ENCODE measurements at places on chromosomes 1 and 21.

DNA sequence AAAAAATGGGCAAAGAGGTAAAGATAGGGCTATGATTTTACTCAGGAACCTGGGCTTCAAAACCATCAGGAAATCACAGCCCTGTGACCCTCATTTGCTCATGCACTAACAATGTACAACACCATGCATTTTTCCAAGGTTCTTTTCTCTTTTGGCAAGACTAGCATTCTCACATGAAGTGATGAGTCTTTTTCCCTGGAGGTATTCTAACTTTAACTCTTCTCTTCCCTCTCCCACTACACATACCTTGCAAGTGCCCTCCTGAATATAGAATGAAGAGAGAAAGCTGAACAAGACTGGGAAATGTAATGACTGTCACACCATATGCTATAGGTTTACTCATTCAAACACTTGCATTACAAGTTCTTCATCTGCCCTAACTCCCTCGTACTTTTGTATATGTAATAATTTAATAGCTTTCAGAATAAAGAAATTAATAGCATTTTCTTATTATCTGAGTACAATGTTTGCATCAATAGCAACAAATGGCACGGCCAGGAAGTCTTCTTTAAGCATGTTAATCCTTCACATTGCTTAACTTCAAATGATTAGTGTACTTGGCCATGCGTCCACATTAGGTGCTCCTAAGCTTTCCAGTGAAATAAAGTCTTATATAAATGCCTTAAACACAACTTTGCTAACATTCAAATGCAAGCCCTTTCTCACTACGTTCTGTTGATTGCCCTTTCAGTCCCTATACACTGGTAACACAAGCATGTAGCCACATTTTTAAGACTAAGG is 1.8 kb downstream of the NIBAN1 start:
- DNase-seq = no peak

DNA sequence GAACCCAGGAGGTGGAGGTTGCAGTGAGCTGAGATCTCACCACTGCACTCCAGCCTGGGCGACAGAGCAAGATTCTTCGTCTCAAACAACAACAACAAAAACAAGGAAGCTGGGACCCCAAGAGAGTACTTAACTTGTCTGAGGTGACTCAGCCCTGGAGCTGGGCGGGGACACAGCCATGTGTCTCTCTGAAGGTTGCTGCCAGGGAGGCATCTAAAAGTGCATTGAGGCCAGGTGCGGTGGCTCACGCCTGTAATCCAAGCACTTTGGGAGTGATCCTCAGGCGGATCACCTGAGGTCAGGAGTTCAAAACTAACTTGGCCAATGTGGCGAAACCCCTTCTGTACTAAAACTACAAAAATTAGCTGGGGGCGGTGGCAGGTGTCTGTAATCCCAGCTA is 7.7 kb downstream of the IFI6 start:
- DNase-seq = no peak

GRCh38 chr1:24866211-24867083 is 63.6 kb downstream of the RUNX3 start:
- no peak for DNase-seq

- no peak for DNase-seq
Observed at GRCh38 chr1:59378621-59379370, 81.9 kb downstream of the FGGY start.

- no peak for DNase-seq
Observed at GRCh38 chr1:9760824-9761223, 62.9 kb downstream of the CLSTN1 start.

DNA sequence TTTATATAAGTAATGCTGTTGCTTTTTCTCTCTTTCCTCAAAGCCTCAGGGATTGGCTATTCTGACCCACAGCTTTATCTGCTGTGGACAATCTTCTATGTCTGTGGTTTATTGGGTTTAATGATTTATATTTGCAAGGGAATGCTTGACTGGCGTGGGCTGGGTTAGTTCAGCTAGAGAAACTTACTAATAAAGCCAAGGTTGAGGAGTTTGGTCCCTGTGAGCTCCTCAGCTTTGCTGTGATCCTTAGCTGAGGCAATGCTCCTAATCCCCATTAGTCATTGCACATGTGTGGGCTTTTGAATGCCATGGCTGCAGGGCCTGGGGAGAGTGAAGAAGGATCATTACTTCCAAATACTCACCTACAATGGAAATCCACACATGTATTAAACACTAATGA is 179.3 kb downstream of the ZNF326 start:
- no peak for DNase-seq

- no peak for DNase-seq
Observed at GRCh38 chr1:69929308-69930057, 275.9 kb downstream of the LRRC40 start.

DNA sequence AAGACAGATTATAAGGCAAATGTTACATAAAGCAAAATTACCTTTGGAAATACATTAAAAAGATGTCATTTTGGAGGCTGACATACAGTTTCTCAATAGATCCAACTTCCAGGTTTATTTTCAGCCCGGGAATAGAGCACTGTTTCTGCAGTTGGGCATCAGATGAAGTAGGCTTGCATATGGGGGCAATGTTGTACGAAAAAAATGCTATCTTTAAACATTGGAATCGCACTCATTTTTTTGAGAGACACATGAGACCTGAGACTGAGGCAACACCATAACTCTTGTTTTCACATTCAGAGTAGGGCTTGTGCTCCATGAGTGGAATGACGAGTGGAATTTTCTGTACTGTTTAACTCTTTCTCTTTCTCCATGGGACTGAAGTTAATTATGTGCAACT is 122.4 kb upstream of the ZRANB2 start:
- no peak for DNase-seq

- no peak for DNase-seq
Observed at GRCh38 chr1:246156847-246157246, 350.2 kb downstream of the SMYD3 start.

- DNase-seq = peak; percentile 24
Observed at GRCh38 chr21:42403611-42404231, at the start of gene UBASH3A. Gene UBASH3A (plus strand): TSS chr21:42403902. CDS start chr21:42403946, 44 bp downstream.

DNA sequence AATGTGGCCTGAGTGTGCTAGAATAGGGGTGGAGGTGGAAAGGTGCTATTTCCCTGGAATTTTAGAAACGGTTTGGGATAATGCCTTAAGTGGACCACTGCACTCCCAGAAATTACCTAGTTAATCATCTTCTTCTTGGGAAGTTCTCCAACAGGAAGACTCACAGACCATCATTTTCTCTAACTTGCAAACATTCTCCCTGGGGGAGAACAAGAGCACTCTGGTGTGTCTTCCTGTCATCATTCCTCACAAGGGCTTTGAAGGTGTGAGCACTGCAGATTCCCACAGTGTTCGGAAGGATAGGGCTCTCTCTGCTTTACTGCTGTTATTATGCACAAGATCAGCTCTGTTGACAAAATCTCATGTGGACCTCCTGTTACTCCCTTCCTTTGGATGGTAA is 54.9 kb upstream of the TSPAN2 start:
- no peak for DNase-seq

DNA sequence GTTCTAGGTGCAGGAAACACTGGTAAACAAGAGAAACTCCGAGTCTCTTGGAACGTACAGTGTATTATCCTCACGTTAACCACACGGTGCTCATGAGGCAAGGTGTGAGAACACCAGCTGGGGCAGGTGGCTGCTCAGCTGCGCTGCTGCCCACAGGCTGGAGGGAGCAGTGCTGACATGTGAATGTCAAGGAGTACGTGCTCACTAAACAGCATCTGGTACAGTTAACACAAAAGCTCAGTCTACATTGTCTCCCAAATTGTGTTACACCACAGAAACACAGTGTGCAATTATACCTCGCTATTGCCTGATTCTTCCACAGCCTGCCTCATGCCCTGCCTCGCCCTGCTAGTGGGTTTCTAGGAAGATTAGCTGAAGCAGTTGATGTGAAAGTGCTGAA is 138.4 kb downstream of the GLIS1 start:
- DNase-seq = peak; percentile 44

GRCh38 chr1:20361805-20362381 is 71.2 kb downstream of the VWA5B1 start:
- DNase-seq = no peak

DNA sequence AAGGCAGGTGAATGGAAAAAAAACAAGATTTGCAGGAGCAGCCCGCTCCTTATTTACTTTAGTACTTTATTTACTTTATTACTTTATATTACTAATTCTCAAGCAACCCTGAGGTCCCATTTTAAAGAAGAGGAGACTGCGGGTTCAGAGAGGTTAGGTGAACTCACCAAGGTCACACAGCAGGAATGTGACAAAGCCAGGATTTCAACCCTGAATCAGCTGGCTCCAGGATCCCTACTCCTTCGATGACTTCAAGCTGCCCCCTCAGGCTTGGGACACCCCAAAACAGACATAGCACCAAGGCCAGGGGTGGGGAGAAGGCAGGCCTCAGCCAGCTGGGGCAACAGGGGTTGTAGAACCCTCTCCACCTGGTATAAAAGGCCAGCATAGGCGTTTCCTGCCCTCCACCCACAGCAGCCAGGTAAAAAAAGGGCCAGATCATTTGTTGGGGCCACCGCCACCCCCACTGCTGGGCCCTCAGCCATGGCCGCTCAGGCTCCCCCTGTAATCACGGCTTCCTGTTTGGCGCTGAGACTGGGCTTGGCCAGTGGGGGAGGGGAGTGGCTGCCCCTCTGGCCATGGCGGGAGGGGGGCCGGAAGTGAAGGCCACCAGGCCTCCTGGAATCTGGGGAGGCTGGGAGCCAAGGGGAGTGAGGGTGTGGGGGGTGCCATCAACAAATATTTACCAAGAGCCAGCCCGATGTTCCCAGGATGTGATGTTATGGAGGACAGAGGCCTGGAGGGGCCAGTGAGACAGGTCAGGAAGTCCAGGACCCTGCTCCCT is 6.6 kb downstream of the SDC3 start:
- no peak for DNase-seq

DNA sequence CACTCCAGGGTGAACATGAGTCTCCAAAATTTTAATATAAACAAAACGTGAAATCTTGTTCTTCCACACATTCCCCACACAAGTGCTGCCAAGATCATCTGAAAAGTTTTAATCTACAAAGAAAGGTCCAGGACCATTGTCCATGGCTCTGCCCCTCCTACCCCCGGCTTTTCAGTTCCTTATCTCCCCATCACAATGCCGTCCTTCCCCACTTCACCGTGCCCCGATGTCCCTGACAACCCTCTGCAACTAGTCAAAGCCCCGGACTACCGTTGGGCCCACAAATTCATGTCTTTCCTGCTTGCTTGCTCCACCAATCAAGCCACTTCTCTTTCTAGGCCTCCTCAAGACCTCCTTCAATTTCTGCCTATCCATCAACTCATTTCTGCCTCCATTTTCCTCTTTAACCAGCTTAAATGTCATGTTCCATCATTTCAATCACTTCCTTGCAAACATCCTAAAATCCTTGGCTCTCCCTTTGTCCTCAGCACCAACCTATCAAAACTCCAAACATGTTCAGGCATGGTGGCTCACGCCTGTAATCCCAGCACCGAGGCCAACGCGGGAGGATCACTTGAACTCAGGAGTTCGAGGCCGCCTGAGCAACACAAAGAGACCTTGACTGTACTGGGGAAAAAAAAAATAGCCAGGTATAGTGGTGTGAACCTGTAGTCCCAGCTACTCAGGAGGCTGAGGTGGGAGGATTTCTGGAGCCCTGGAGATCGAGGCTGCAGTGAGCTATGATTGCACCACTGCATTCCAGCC is 14.0 kb upstream of the BMP8B start:
- DNase-seq = no peak

GRCh38 chr1:23470282-23471070 is 13.5 kb downstream of the ASAP3 start:
- no peak for DNase-seq

DNA sequence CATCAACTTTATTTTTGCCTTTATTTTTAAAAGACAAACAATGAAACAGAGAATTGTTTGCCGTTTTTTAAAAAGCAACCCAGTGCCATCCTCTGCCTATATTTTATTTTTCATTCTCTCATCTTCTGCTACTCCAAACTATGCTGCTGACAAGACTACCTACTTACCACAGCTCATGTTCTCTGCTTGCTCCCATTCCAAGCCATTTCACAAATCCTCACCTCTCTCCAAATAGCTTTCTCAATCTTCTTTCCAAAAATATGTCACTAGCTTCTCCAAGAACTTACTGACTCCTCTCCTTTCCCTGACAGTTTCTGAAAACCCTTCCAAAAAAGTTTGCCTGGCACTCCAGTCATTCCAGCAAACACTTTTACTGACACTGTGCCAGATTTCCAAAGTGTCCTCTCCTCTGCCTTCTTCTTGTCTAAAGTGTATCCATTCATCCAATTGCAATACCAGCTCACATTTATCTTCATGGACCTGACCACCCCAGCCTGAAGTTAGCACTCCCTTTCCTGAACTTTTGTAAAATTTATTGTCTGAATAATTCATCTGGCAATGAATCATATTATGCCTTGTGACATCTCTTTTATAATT is 766.5 kb upstream of the B3GALT2 start:
- DNase-seq = no peak

GRCh38 chr1:77536813-77537212 is 145.6 kb downstream of the ZZZ3 start:
- no peak for DNase-seq

- peak; percentile 51 for DNase-seq
Observed at GRCh38 chr1:27605796-27606707, 2.1 kb upstream of the AHDC1 start.

DNA sequence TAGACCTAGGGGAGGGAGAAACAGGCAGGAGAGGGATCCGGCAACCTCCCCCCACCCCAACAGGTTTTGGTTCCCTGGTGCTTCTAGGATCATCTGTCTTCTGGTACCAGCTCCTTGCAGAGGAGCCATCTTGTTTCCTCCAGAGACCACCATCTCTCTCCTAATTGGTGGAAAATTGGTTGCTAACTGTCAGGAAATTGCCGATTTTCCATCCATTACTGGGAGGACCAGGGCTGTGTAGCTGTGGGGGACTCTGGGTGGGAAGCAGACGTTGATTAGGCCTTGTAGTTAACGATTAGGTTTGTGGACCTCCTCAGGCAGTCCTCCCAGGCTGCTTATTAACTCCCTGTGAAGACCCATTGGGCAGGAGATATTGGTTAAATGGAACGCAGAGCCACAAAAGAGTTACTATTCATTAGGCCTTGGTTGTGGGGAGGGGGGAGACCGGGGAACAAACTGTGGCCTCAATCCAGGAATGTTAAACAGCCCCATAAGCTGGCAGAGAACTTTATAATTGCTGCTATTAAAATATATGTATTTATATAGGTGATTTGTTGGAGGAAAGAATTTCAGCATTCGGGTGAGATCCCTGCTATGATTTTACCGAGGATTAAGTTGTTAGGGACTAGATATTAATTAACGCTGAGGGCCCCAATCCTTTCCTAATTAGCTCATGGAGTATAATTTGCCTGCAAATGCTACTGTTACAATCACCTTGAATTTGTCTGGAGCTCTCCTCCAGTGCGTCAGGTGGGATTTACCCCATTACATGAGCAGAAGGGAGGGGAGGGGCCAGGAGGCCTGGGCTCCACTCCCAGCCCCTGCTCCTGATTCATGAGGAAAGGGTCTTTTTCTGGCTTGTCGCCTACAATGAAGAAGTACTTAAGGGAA is 61.2 kb upstream of the TRABD2B start:
- no peak for DNase-seq

- no peak for DNase-seq
Observed at GRCh38 chr1:154445040-154445472, 39.9 kb downstream of the IL6R start.
